ENCODE measurements at places on chromosomes 6 and 20.

- no peaks in the 10 kb centered on the region for H3K36me3 ChIP-seq
- no peak for DNase-seq
- peaks cover 58% of the 10 kb centered on the region for H3K4me1 ChIP-seq
- H3K4me3 ChIP-seq, result no peak overlapping the region
- peak overlapping the region; percentile 64 for H3K27ac ChIP-seq
- no peaks in the 10 kb centered on the region for H3K27me3 ChIP-seq
These were observed 96.2 kb downstream of the JARID2 start for GRCh38 chr6:15342114-15342513.

- peaks cover 41% of the 10 kb centered on the region for H3K4me1 ChIP-seq
- H3K36me3 ChIP-seq, result no peaks in the 10 kb centered on the region
- no peak overlapping the region for H3K4me3 ChIP-seq
- DNase-seq, result peak; percentile 54
- H3K27ac ChIP-seq, result no peak overlapping the region
These were observed 161.6 kb upstream of the TNFAIP3 start for GRCh38 chr6:137705160-137706082.

GRCh38 chr6:124722141-124722878 is 239.9 kb upstream of the RNF217 start:
- no peak overlapping the region for H3K4me3 ChIP-seq
- H3K36me3 ChIP-seq, result no peaks in the 10 kb centered on the region
- no peaks in the 10 kb centered on the region for H3K4me1 ChIP-seq
- no peak overlapping the region for H3K27ac ChIP-seq

DNA sequence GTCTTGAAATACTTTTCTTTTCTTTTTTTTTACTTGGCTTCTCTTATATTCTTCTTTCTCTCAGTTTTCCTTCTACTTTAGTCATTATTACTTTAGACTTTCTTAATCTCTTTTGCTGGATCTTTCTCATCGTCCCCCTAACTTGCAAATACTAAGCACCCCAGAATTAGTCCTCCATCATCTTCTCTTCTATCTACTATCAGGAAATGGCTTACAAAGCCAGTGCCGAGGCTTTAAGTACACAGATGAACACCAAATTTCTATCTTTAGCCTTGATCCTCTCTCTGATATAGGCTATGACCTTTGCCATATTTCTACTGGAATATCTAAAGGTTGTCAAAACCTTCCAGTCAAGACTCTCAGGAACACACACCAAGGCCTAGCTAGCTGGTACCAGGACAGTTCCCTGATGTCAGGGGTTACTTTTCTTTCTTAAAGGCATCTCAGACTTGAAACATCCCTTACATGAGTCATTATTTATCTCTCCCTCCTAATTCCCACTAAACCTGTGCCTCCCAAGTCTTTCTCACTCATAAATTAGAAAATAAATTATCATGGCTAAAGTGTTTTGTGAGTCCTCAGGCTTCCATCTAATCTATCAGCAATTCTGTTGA is 278.6 kb upstream of the TCF21 start:
- H3K27me3 ChIP-seq, result no peaks in the 10 kb centered on the region
- no peak for DNase-seq
- no peak overlapping the region for H3K27ac ChIP-seq
- H3K4me1 ChIP-seq, result no peaks in the 10 kb centered on the region

- H3K36me3 ChIP-seq, result no peaks in the 10 kb centered on the region
- H3K4me3 ChIP-seq, result no peak overlapping the region
These were observed 118.9 kb upstream of the CEP162 start for GRCh38 chr6:84346372-84346771.

GRCh38 chr6:162373192-162373591 is 354.4 kb downstream of the PRKN start:
- no peaks in the 10 kb centered on the region for H3K36me3 ChIP-seq
- no peak overlapping the region for H3K4me3 ChIP-seq
- no peaks in the 10 kb centered on the region for H3K27me3 ChIP-seq
- no peak for DNase-seq
- no peaks in the 10 kb centered on the region for H3K4me1 ChIP-seq

DNA sequence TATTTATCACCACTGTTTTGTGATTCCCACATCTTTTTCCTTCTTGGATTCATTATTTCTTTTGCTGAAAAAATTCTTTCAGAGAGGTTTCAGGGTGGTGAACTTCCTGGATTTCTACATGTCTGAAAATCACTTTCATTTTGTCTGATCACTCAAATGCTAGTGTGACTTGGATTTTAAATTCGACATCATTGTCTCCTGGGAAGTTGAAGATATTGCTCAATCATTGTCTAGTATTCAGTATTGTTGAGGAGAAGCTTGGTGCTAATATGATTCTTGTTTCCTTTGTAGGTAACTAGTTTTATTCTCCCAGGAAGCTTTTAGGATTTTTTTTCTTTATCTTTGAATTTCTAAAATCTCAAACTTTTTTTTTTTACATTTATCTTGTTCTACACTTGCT is 45.0 kb downstream of the DNAH8 start:
- H3K4me3 ChIP-seq, result no peak overlapping the region
- no peaks in the 10 kb centered on the region for H3K36me3 ChIP-seq
- DNase-seq, result no peak
- no peak overlapping the region for H3K27ac ChIP-seq
- H3K27me3 ChIP-seq, result no peaks in the 10 kb centered on the region

- no peak overlapping the region for H3K27ac ChIP-seq
- H3K4me3 ChIP-seq, result no peak overlapping the region
- H3K27me3 ChIP-seq, result no peaks in the 10 kb centered on the region
These were observed 4.1 kb downstream of the MTRES1 start for GRCh38 chr6:107032051-107032450.

GRCh38 chr20:6857927-6858326 is 90.4 kb downstream of the BMP2 start:
- H3K27me3 ChIP-seq, result no peaks in the 10 kb centered on the region
- no peak overlapping the region for H3K4me3 ChIP-seq
- no peaks in the 10 kb centered on the region for H3K36me3 ChIP-seq
- no peak for DNase-seq

DNA sequence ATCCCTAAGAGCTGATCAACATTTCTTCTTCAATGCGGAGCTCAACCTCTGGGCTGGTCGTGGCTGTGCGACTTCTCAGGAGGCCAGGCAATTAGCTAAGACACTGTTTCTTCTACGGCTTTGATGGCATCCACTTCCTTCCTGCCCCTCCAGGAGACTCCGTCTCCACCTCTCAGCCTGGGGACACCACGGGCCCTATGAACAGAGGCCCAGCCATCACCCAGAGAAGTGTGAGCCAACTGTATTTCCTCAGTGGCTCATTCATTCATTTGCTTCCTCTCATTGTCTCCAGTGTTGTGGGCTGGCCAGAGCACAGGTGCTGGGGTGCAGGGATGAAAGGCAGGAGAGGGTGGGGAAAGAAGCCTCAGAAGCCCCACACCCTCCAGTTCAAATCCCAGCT is 51.8 kb upstream of the APCDD1L start:
- no peak for DNase-seq
- H3K27ac ChIP-seq, result no peak overlapping the region
- no peaks in the 10 kb centered on the region for H3K36me3 ChIP-seq
- H3K27me3 ChIP-seq, result no peaks in the 10 kb centered on the region

GRCh38 chr6:35176301-35177024 is 35.3 kb upstream of the TCP11 start:
- H3K27me3 ChIP-seq, result peaks cover 22% of the 10 kb centered on the region
- peaks cover 9% of the 10 kb centered on the region for H3K4me1 ChIP-seq
- no peaks in the 10 kb centered on the region for H3K36me3 ChIP-seq
- no peak overlapping the region for H3K4me3 ChIP-seq

GRCh38 chr20:2911200-2911599 is 37.9 kb downstream of the PTPRA start:
- no peak overlapping the region for H3K4me3 ChIP-seq
- no peaks in the 10 kb centered on the region for H3K27me3 ChIP-seq
- no peaks in the 10 kb centered on the region for H3K4me1 ChIP-seq

GRCh38 chr20:44245977-44246376 is 1.1 kb upstream of the GDAP1L1 start:
- DNase-seq, result no peak
- no peaks in the 10 kb centered on the region for H3K36me3 ChIP-seq
- no peak overlapping the region for H3K27ac ChIP-seq
- H3K4me3 ChIP-seq, result no peak overlapping the region
- no peaks in the 10 kb centered on the region for H3K4me1 ChIP-seq
- peaks cover 6% of the 10 kb centered on the region for H3K27me3 ChIP-seq

GRCh38 chr6:163935158-163935762 is 520.7 kb downstream of the QKI start:
- no peaks in the 10 kb centered on the region for H3K36me3 ChIP-seq
- no peak overlapping the region for H3K4me3 ChIP-seq
- H3K27ac ChIP-seq, result no peak overlapping the region
- H3K4me1 ChIP-seq, result no peaks in the 10 kb centered on the region

- no peak overlapping the region for H3K27ac ChIP-seq
- H3K27me3 ChIP-seq, result no peaks in the 10 kb centered on the region
These were observed 462.9 kb upstream of the MARCKS start for GRCh38 chr6:113394216-113394615.

DNA sequence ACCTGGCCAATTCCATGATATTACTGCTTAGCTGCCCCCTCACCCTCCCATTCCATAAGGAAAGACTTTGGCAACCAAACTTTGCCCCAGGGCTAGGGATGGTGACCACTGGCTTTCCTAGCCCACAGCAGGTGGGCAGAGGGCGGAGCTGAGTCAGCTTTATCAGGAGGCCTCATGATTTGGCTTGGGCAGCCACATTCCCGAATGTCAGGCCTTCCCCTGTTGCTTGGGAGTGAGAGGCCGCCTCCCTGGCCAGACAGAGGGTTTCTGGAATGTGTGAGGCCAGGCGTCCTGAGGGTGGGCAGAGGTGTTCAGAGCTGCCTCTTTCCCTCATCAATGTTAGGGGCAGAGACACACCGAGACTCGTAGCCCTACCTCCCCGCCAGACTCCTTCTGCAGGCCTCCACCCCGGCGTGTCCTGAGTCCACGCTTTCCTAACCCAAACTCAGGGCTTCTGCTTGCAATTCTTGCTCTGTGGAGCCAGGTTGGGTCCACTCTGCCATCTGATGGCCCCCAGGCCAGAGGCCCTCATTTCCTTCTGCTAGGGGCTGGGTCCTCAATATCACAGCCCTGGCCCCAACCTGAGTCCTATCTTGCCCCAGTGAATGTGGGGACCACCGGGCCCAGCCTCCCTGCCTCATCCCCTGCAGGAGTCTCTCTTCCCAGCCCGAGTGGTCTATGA is 19.3 kb downstream of the UQCC2 start:
- peak overlapping the region; percentile 92 for H3K27ac ChIP-seq
- H3K27me3 ChIP-seq, result no peaks in the 10 kb centered on the region
- peaks cover 14% of the 10 kb centered on the region for H3K36me3 ChIP-seq
- peaks cover 62% of the 10 kb centered on the region for H3K4me1 ChIP-seq
- no peak overlapping the region for H3K4me3 ChIP-seq
- DNase-seq, result no peak

GRCh38 chr20:64035066-64035932 is 683 bp upstream of the C20orf204 start:
- peaks cover 25% of the 10 kb centered on the region for H3K36me3 ChIP-seq
- peak; percentile 32 for DNase-seq
- H3K27me3 ChIP-seq, result no peaks in the 10 kb centered on the region
- peaks cover 65% of the 10 kb centered on the region for H3K4me1 ChIP-seq
- peak overlapping the region; percentile 74 for H3K27ac ChIP-seq
- no peak overlapping the region for H3K4me3 ChIP-seq

DNA sequence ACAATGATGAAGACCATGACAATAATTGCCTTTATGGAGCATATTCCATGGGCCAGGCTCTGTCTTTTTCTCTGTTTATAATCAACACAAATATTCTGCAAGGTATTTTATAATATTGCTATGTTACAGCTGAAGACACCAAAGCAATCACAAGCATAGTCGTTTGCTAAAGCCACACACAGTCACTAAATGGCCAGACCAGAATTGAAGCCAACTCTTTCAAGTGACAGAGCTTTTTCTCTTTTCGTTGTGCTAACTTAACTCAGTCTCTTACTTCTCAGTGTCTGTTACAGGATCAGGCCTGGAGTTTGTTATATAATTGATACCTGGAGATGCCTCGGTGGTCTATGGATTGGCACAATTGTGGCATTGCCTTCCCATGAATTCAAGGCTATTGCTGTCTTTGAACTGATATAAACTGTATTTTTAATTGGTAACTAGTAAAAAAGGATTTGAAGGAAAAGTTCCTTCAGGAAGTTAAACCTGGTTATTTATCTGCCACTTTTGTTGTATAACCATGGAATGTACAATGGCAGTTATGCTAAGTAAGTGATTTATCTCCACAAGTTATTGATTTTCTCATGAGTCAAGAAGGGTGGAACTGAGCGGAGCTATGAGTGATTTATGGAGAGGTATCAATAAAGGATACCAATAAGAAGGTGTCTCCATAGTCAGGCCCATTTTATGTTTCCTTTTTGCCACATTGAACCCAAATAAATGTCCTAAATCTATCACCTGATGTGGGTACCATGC is 67.6 kb downstream of the PFDN4 start:
- H3K36me3 ChIP-seq, result no peaks in the 10 kb centered on the region
- H3K27me3 ChIP-seq, result no peaks in the 10 kb centered on the region
- no peak for DNase-seq
- no peaks in the 10 kb centered on the region for H3K4me1 ChIP-seq
- no peak overlapping the region for H3K27ac ChIP-seq
- no peak overlapping the region for H3K4me3 ChIP-seq

DNA sequence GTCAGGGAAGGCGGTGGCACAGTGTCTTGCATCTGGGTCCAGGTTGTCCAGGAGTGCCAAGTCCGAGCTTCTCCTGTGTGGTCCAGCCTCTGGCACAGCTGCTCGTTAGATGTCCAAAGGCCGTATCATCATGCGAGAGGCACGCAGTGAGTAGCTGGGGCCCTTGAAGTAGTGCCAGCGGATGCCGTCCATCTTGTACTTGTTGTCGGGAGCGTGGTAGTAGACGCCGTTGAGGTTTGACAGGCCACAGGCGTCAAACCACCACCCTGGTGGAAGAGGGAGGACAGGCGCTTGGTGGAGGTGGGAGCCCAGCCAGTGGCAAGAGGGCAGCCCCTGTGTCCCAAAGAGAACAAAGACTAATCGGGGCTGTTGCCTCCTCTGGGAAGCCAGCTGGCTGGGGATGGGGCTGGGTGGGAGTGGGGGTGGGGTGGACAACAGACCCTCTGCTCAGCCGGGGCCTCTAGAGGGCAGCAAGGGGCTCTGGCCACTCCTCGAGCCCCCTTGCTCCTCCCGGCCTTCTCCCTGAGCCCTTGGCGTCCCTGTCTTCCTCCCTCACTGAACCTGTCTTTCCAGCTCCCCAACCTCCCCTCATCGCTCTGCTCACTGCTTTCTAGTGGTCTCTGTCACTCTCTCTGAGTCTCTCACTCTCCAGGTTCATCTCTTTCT is 39.5 kb downstream of the FAM110A start:
- H3K27me3 ChIP-seq, result no peaks in the 10 kb centered on the region
- H3K4me1 ChIP-seq, result no peaks in the 10 kb centered on the region
- no peak overlapping the region for H3K4me3 ChIP-seq
- H3K27ac ChIP-seq, result no peak overlapping the region
- no peaks in the 10 kb centered on the region for H3K36me3 ChIP-seq
- DNase-seq, result no peak

All from T-cell (primary cell).